Upper lobe of right lung (tissue), 1 donor: ENCODE measurements at places on chromosomes 12 and 14. TPM values are rescaled to one million over a fixed set of nuclear protein-coding genes. Genes with fewer than 3 reads are reported as not detected.

Gene SETD3
- total RNA-seq = 90.3 TPM

DNA sequence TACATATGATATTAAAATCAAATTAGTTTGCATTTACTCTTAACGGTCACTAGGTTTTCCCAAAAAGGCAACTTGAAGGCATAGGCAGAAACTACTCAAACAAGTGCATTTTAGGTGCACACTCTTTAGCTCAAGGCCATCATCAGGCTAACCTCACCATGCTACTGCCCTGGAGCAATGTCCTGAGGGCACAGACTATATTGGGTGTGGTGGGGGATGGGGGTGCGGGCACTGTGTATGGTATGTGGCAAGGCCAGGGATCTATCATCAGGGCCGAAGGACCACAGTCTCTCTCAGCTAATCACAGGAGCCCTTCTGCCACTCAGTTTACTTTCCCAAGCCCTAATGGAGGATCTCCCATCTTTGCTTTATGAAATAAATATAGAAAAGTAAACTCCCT lies 51.9 kb downstream of the SH2B3 start:
- peaks cover 78% of the 10 kb centered on the region for H3K36me3 ChIP-seq
- no peaks in the 10 kb centered on the region for H3K27me3 ChIP-seq
- H3K4me3 ChIP-seq = no peak overlapping the region
- no peaks in the 10 kb centered on the region for H3K4me1 ChIP-seq
- no peak for DNase-seq

GRCh38 chr12:15049461-15050153 lies 76.8 kb downstream of the PDE6H start:
- no peaks in the 10 kb centered on the region for H3K36me3 ChIP-seq
- H3K27me3 ChIP-seq = no peaks in the 10 kb centered on the region
- no peak overlapping the region for H3K27ac ChIP-seq
- H3K4me3 ChIP-seq = no peak overlapping the region

DNA sequence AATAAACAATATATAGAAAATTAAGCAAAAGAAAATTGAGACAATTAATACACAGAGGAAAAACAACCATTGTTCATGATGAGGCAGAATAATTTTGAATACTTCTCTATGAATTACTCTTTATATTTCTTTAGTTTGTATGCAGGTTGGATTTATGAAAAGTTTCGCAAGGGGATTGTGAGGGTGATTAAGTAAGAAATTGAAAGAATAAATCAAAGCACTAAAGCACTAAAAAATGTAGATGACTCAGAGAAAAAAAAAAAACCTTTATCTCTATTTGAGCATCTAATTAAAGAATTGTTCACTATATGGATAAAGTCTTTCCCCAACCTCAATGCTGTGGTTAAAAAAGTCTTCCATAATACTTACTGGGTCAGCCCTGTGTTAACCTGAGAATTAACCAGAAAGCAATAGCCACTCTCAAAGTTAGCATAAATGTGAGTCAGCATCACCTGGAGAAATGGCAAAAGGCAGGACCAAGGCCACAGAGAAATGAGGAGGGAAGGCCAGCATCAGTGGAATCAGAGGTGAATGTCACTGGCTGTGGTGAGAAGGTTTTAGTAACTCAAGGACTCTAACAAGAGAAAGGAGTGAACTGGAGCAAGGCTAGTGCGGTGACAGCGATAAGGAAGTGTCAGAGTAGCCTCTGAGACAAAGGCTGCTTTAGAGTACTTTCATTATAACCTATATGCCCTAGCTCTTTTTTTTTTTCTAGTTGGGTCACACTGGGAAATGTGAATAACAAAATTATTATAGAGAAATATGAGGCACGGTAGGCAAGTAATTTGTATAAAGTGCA lies 310.4 kb downstream of the KCNC2 start:
- DNase-seq = no peak
- H3K27me3 ChIP-seq = no peaks in the 10 kb centered on the region
- no peak overlapping the region for H3K27ac ChIP-seq
- no peak overlapping the region for H3K4me3 ChIP-seq

DNA sequence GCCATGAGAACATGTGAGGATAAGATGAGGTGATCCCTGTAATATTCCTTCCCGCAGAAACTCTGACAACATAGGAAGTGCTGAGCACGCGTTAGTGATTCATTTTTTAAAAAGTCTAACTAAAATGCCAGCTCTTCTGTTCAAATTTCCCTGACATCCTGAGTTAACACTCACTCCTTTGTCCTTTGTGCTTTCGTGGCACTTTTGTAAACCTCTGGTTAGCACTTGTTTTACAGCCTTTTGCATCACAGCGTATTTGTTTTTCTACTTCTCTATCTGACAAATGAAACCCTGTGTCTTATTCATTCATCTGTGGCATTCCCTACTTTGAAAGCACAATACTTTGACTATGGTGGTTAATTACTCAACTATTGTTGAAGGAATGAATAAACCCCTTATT lies 313.6 kb downstream of the NUAK1 start:
- H3K27me3 ChIP-seq = no peaks in the 10 kb centered on the region
- DNase-seq = no peak
- no peak overlapping the region for H3K27ac ChIP-seq
- peaks cover 20% of the 10 kb centered on the region for H3K4me1 ChIP-seq

DNA sequence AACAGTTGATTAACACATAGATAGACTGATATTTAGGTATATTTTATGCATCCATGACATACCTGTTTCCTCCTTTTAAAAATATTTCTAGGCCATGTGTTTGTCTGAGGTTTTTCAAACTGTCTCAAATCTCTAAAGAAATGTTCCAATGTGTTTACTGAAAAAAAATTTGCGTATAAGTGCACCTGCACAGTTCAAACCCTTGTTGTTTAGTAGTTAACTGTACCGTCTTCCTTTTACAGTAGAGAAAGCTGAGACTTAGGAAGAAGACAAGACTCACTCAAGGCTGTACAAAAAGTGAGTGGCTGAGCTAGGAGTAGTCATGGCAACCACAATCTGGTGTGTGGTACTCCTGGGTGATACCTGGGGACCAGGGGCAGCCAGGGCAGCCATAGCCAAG lies 934.6 kb downstream of the VRK1 start:
- no peaks in the 10 kb centered on the region for H3K27me3 ChIP-seq
- H3K36me3 ChIP-seq = no peaks in the 10 kb centered on the region
- no peak for DNase-seq
- H3K27ac ChIP-seq = no peak overlapping the region
- H3K4me3 ChIP-seq = no peak overlapping the region

DNA sequence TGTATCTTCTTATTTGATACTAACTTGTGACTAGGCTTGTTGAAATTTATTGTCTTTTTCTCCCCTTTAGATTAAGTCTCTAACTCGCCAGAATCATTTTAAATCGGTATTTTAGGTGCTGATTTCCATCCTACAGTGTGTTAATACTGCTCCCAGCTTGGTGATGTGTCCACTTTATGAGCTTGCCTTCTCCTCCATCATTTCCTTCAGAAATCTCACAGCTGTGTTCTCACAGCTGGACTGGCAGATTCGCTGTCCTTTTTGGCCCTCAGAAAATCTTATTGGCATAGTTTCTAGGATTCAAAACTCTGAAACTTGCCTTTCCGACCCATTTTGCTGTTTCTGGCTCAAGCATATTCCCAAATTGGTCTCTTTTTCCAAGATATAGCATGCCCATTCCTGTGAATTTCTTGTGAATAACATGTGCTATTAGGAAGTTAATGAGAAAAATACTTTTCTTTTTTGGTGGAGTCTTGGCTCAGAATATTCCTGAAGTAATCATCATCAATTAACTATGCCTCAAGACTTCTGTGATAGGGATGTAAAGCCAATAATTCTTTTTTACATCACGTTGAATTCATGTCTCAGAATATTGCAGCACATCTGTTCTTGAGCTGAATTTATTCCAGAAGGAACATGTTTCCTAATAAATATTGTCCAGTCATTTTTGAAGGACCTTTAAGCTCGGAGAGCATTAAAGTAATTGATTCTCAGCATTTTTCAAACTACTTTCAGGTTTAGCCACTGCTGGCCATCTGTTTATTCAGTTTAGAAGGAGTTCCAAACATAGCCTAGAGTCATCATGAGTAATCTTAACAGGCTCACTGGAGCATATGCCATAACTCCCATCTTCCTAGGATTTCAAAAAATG lies 50.0 kb upstream of the USP44 start:
- H3K36me3 ChIP-seq = no peaks in the 10 kb centered on the region
- no peak overlapping the region for H3K27ac ChIP-seq
- H3K27me3 ChIP-seq = no peaks in the 10 kb centered on the region
- H3K4me3 ChIP-seq = no peak overlapping the region
- no peaks in the 10 kb centered on the region for H3K4me1 ChIP-seq
- DNase-seq = no peak

DNA sequence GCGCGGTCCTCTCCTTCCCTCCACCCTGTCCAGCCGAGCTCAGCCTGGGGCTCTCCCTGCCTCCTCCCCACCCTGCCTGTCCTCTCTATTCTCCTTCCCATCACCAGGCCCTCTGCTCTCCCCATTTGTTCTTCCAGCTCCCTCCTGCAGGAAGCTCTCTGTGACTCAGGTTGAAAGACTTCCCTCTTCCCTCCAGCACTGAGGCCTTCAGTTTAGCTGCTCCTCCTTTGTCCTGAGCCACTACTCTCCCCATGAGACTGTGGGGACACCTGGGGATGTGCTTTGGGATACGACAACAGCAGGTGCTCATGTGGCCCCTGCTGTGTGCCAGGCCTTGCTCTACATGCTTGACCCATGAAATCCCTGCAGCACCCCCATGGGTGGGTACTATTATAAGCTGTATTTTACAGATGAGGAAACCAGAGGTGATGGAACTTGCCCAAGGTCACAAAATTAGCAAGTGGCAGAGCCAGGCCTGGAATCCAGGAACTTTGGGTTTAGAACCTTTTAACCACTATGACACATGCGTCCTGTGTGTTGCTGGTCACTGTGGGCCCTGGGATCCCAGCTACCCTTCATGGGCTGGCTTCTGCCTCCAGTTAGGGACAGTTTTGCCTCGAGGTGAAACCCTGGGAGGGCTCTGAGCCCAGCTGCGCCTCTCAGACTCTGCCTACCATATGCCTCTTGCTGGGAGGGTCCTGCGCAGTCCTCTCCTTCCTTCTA lies 5.5 kb downstream of the KRT80 start:
- no peaks in the 10 kb centered on the region for H3K27me3 ChIP-seq
- H3K36me3 ChIP-seq = no peaks in the 10 kb centered on the region
- no peaks in the 10 kb centered on the region for H3K4me1 ChIP-seq
- no peak overlapping the region for H3K27ac ChIP-seq

DNA sequence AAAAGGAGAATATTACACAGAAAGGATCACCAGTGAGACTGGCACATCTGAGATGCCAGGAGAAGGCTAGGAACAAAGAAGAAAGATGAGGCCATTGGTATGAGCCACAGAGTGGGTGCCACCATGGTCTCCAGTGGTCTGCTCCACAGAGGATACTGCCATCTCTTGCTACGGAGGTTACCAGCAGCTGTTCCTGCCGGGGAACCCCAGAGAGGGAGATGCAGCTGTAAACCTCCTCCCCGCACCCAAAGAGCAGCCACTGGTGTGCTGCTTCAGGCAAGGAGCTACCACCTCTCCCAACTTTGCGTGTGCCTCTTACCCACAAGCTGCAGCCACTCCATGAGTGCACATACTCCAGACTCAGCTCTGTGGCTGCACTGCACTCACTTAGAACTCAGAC lies 201.5 kb upstream of the RTL1 start:
- H3K36me3 ChIP-seq = no peaks in the 10 kb centered on the region
- H3K27ac ChIP-seq = no peak overlapping the region
- no peaks in the 10 kb centered on the region for H3K4me1 ChIP-seq
- no peak overlapping the region for H3K4me3 ChIP-seq

GRCh38 chr14:95471476-95471875 lies 45.0 kb downstream of the SYNE3 start:
- peaks cover 4% of the 10 kb centered on the region for H3K4me1 ChIP-seq
- H3K27me3 ChIP-seq = no peaks in the 10 kb centered on the region
- no peak overlapping the region for H3K27ac ChIP-seq
- H3K4me3 ChIP-seq = no peak overlapping the region
- peaks cover 29% of the 10 kb centered on the region for H3K36me3 ChIP-seq
- no peak for DNase-seq

GRCh38 chr12:23954332-23954731 lies 4.9 kb upstream of the SOX5 start:
- H3K27me3 ChIP-seq = no peaks in the 10 kb centered on the region
- no peak overlapping the region for H3K4me3 ChIP-seq
- H3K4me1 ChIP-seq = no peaks in the 10 kb centered on the region
- H3K36me3 ChIP-seq = no peaks in the 10 kb centered on the region
- H3K27ac ChIP-seq = no peak overlapping the region
- DNase-seq = no peak
